ENCODE measurements at places on chromosomes 2 and 18. TPM values are rescaled to one million over a fixed set of nuclear protein-coding genes. Genes with fewer than 3 reads are reported as not detected.

The TUBA3E gene
- not detected for total RNA-seq

The IL1F10 gene
- total RNA-seq, result not detected

The NGEF gene
- total RNA-seq, result 37.5 TPM

The RUFY4 gene
- total RNA-seq, result not detected

The NT5DC4 gene
- not detected for total RNA-seq

The ABCA12 gene
- total RNA-seq, result 0.14 TPM

The SERPINB11 gene
- total RNA-seq, result not detected

The POMC gene
- not detected for total RNA-seq

The SLC39A6 gene
- 139 TPM for total RNA-seq

The SNRNP200 gene
- 33.0 TPM for total RNA-seq

The ICA1L gene
- total RNA-seq, result 9.7 TPM

The CYP27C1 gene
- total RNA-seq, result 1.1 TPM

The MOGAT1 gene
- not detected for total RNA-seq

The APOB gene
- total RNA-seq, result not detected

The DNAJB2 gene
- 27.5 TPM for total RNA-seq

The CNPPD1 gene
- total RNA-seq, result 36.7 TPM

The ASTL gene
- total RNA-seq, result not detected

The HPCAL1 gene
- 101 TPM for total RNA-seq

The TGFBRAP1 gene
- total RNA-seq, result 34.0 TPM

The ABCG5 gene
- total RNA-seq, result not detected

The KATNAL2 gene
- 5.1 TPM for total RNA-seq

The SH3RF3 gene
- 3.6 TPM for total RNA-seq

All from A172 (cell line).